ENCODE measurements at places on chromosomes 3 and 15. TPM values are rescaled to one million over a fixed set of nuclear protein-coding genes. Genes with fewer than 3 reads are reported as not detected.

- peak overlapping the region; percentile 97 for H3K27ac ChIP-seq
- H3K4me1 ChIP-seq = peaks cover 15% of the 10 kb centered on the region
- H3K4me3 ChIP-seq = peak overlapping the region; percentile 91
- peaks cover 31% of the 10 kb centered on the region for H3K36me3 ChIP-seq
- DNase-seq = no peak
These were observed 25.8 kb upstream of the MTHFS start for GRCh38 chr15:79922512-79923078.

GRCh38 chr15:101124731-101125451 is 127.0 kb downstream of the CHSY1 start:
- H3K27ac ChIP-seq = peak overlapping the region; percentile 89
- DNase-seq = peak; percentile 74
- no peaks in the 10 kb centered on the region for H3K27me3 ChIP-seq
- H3K4me3 ChIP-seq = no peak overlapping the region
- no peaks in the 10 kb centered on the region for H3K36me3 ChIP-seq
- peaks cover 87% of the 10 kb centered on the region for H3K4me1 ChIP-seq

The MOBP gene
- total RNA-seq = not detected

GRCh38 chr3:134656211-134656800 is 5.5 kb upstream of the KY start:
- peaks cover 28% of the 10 kb centered on the region for H3K27me3 ChIP-seq
- no peak overlapping the region for H3K27ac ChIP-seq
- peaks cover 1% of the 10 kb centered on the region for H3K4me1 ChIP-seq
- no peaks in the 10 kb centered on the region for H3K36me3 ChIP-seq
- DNase-seq = no peak
- no peak overlapping the region for H3K4me3 ChIP-seq

DNA sequence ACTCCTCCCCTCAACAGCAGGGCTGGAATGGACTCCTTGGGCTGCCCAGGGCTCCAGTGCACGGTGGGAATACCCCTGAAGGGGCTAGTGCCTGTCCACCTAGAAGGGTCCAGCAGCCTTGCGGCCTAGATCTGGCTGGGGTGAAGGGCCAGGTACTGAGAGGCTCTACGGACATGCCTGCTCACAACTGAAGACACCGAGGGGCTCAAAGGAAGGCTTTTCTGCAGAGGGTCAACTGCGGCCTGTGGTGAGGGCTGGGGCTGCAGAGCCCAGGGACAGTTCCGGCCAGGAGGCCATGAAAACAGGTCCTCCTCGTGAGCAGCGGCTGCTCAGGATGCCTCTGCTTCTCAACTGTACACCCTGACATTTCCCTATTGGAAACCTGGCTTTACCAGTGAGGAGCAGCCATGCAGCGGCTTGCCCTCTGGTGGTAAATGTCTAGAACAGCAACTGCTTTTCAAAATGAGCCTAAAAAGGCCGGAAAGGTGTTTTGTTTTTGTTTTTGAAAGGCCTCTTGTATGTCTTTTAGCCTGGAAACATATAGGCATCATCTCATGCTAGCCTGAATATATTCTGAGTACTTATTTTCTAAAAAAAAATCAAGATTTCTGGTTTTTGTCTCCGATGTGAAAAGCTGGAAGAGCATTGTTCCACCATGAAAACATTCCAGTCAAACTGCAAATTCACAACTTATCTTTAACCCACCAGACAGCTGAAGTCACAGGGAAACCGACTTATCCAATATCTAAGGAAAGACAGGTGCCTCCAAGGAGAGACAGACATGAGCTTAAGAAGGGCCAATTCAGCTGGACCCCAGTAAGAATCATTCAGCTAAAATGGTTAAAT is 163.4 kb downstream of the KLF13 start:
- no peak overlapping the region for H3K4me3 ChIP-seq
- no peaks in the 10 kb centered on the region for H3K36me3 ChIP-seq
- H3K27ac ChIP-seq = no peak overlapping the region
- H3K27me3 ChIP-seq = no peaks in the 10 kb centered on the region
- peaks cover 22% of the 10 kb centered on the region for H3K4me1 ChIP-seq

- H3K4me3 ChIP-seq = no peak overlapping the region
- no peaks in the 10 kb centered on the region for H3K27me3 ChIP-seq
- H3K36me3 ChIP-seq = no peaks in the 10 kb centered on the region
- no peak for DNase-seq
- H3K27ac ChIP-seq = no peak overlapping the region
- no peaks in the 10 kb centered on the region for H3K4me1 ChIP-seq
These were observed 1.1 kb downstream of the IQCF6 start for GRCh38 chr3:51777985-51778384.

Data from spleen (tissue), 13 donors.